ENCODE measurements at places on chromosomes 7 and 10.

- no peak for DNase-seq
Measured at GRCh38 chr10:124629842-124630241, 114.3 kb downstream of the FAM53B start.

- no peak for DNase-seq
Measured at GRCh38 chr7:37673523-37673922, 10.0 kb upstream of the GPR141 start.

DNA sequence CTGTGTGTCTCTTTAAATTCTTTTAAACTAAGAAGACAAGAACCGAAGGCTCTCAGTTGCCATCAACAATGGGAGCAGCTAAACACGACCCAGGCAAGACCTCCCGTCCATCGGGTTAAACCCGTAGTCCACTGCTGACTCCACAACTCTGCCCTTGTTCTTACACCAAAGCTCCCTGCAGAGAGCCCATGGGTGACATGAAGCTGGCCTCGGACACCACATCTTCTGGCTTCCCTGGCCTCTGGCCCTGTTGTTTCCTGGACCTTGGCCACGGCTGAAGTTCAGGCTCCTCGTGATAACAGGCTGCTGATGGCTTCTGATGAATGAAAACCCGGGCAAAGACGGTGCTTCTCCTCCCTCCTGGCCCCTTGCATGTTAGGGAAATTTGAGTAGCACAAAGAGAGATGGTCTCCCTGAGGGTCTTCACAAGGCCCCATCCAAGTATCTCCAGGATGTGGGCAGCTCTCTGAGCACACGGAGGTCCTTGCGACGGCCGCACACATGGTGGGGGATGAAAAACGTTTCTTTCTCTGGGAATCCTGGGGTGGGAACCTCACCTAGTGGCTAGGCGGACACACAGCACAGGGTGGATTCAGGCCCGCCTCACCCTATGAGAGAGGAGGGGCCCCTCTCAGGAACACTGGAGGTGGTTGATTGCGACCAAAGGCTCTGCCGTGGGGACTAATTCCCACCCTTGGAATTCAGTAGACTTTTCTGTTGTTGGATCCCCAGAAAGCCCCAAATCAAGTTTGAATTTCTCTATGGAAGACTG, 271.1 kb downstream of the ADARB2 start:
- no peak for DNase-seq

DNA sequence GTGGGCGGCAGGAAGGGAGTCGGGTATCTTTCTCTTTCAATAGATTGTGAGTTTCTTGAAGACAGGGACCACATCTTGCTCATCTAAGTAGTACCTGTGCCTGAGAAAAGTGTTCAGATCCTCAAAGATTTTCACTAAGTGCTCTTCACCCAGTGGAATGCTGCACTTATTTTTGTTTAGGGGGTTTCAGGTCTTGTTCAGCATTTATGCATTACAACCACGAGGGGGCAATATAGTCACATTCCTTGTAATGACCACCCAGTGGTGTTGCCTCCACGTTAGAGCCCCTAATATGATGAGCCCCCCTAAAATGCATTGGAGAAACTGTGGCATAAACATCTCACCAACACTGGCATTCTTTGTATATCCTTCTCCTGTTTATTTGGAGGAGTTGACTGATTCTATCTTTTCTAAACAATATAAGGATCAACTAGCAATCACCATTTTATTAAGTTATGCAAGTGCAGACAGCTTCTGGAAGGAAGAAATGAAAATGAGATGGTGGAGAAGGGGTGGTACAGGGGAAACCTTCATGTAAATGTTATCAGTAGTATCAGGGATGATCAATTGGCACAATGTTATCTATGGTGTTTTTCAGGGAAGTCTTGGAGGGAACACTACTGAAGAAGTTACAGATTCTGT, 3.1 kb upstream of the PAPSS2 start:
- DNase-seq = no peak

GRCh38 chr10:76195654-76196390, 764.4 kb downstream of the LRMDA start:
- no peak for DNase-seq

- no peak for DNase-seq
Measured at GRCh38 chr7:122653685-122654084, 45.2 kb downstream of the RNF133 start.

GRCh38 chr10:132304756-132305509, 2.8 kb downstream of the STK32C start:
- no peak for DNase-seq

- DNase-seq = no peak
Measured at GRCh38 chr7:44078521-44078920, 3.8 kb downstream of the POLM start.

- no peak for DNase-seq
Measured at GRCh38 chr10:72814099-72814790, 79.3 kb upstream of the OIT3 start.

DNA sequence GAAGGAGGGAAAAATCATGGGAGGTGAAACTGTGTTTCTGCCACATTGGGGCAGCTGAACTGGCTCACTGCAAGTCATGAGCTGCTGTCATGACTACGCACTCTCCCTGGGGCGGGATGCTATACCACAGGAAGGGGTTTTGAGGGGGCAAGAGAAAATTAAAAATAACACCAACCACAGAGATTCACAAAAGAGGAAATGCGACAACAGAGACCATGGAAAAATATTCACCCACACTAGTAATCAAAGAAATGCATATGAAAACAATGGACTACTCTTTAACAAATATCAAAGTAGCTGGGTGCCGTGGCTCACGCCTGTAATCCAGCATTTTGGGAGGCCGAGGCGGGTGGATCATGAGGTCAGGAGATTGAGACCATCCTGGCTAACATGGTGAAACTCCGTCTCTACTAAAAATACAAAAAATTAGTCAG, 65.2 kb upstream of the TM9SF3 start:
- DNase-seq = no peak

All from bone marrow (tissue), 2 donors.